Fibroblast of skin of right quadriceps (primary cell): ENCODE measurements at places on chromosomes 2 and 18.

DNA sequence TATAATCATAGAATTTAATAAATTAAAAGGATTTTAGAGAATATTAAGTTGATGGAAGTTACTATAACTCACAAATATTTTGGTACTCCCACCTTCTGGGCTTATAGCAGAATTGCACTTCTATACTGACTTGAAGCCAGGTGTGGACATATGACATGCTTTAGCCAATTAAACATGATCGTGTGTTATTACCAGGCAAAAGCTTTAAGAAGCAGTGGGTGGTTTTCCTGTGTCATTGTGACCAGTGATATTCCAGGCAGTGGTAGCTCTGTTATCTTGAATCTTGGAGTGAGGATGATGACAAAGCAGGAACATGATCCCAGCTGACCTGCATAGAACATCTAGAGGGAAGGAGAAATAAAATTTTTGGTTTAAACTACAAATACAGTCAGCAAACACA is 370.9 kb upstream of the ZEB2 start:
- peak; percentile 33 for DNase-seq

DNA sequence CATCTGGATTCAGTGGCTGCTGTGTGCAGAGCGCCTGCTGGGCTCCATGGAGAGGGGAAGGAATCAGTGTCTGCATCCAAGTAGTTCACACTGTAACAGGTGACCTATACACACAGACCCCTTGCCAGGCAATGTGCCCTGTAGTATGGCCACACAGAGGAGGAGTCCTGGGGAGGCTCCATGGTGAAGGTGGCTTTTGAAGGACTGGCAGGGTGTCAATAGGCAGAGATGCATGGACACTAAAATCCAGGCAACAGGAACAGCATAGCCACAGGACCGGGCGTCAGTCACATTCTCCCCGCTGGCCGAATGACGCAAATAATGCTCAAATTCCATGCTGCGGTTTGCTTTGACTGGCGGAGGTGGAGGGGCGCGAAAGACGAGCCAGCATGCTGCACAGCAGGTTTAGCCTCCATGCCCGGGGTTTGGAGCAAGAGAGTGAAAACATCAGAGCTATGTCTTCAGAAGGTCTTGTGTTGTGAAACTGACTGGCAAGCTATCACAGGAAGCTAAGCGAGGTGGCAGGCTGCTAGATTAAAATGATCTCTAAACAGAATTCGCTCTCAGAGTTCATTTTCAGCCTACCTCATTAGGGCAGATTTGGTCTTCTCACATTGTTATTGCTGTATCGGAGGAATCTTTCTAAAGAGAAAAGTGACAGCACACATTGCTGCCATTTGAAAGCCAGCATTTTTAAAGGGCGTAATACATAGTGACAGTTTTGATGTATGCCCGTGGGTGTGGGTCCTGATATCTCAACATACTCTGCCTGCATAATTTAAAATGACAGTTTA is 1.2 kb upstream of the CHMP1B start:
- peak; percentile 94 for DNase-seq

- no peak for DNase-seq
Observed at GRCh38 chr2:237922641-237923361, 44.0 kb upstream of the UBE2F start.

GRCh38 chr2:145806546-145806945 is 1286.6 kb upstream of the ZEB2 start:
- no peak for DNase-seq

DNA sequence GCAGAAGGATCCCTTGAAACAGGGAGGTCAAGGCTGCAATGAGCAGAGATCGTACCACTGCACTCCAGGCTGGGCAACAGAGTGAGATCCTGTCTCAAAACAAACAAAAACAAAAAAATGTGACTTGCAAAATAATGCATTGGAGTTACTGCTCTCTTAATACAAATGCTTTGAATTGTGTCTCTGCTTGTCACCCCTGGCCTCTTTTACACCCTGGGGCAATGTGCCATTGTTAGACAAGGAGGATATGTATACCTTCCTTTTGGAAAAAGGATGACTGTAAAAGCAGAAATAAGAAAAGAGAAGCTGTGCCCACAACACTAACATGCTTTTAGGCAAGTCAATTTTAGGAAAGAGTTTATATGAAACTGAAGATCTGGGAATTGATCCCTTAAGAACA is 20.8 kb upstream of the C2orf74 start:
- DNase-seq, result no peak

DNA sequence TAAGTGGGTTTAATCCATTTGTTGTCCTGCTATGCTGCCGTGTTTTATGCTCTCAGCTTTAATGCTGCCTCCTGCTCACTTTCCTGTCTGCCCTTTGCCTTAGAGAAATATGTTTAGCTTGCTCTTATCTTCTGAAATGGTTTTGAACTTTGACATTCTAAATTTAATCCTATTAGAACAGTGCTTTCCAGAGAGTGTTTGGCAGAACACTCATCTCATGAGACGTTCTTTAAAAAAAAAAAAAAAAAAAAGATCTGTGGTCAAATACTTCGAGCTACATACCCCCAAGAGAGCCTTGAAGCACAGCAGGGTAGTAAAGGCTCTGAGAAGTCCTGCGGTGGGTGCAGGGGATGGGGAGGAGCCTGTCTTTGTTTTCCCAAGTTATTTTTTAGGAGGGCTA is 161.3 kb downstream of the SPP2 start:
- DNase-seq, result no peak

- DNase-seq, result no peak
Observed at GRCh38 chr18:61687317-61687716, 205.5 kb downstream of the RNF152 start.

DNA sequence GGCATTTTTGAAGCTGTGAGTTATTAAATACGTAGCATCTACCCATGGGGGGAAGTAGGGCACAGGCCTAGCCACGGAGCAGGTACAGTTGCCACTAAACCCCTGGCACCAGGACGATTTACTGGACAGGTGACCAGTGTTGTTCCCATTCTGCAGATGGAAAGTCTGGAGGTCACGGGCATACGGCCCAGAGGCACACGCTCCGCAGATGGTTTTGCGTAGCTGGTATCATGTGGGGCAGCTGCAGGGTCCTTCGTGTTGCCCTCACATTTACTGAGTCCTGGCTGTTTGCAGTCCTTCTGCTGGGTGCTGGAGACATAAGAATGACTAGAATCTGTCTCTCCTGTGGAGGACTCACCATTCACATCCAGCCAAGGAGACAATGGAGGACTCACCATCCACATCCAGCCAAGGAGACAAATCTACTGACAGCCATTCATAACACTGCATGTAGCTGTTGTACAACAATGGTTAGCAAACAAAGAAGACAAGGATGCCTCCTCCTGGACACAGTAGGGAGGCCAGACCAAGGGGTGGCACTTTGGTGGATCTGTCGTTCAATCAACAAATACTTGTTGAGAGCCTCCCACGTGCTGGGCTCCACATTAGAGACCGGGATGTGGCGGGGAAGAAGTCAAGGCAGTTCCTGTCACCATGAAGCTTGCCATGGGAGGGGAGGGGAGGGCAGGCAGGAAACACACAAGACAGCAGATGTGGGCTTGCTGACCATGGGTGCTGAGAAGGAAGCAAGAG is 24.9 kb downstream of the TWIST2 start:
- no peak for DNase-seq

GRCh38 chr18:65409261-65409660 is 341.6 kb upstream of the CDH7 start:
- no peak for DNase-seq

- peak; percentile 42 for DNase-seq
Observed at GRCh38 chr2:44324971-44325426, 36.3 kb downstream of the PREPL start.

DNA sequence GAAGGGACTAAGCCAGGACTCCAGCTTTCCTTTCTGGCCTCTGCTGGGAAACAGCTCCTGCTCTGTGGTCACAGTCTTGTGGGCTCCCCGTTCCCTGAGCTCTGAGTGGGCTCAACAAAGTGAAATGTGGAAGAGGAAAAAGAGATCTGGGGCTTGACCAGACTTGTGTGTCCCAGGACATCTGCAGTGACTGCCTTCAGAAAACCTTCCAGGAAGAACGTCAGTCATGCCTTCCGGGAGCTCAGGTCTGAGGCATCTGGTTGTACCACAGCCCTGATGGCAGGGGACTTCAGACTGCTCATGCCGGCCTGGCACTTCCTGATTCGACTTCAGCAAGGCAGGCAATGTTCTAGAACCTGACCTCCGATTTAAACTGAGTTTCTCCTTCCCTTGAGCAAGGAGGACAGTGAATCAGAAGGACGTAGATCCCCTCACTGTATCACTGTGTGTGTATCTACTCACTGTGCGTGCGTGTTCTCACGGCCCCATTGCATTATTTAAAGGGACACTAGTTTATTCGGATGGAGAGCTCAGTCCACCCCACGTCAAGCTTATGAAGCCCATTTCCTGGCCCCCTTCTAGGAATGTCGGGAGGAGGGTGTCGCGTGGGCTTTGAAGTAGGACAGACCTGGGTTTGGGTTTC is 548 bp upstream of the FBLN7 start:
- no peak for DNase-seq

DNA sequence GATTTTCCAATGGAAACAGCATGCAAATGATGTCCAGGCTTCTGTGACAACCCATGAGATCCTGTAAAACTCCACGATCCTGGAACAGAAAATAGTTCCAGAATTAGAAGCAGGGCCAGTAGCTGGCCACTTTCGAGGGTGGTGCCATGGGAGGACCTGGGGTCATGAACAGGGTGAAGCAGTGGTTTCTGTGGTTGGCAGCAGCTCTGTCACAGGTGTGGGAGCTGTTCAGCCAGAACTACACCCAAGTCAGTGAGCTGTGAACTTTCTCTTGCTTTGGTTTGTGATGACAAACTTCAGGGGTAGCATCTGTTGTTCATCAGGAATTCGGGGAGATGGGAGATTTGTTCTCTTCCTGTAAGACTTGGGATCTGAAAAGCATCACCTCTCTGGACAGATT is 314.4 kb upstream of the NT5C1B start:
- no peak for DNase-seq

GRCh38 chr2:187011206-187011832 is 162.3 kb upstream of the ZSWIM2 start:
- no peak for DNase-seq

DNA sequence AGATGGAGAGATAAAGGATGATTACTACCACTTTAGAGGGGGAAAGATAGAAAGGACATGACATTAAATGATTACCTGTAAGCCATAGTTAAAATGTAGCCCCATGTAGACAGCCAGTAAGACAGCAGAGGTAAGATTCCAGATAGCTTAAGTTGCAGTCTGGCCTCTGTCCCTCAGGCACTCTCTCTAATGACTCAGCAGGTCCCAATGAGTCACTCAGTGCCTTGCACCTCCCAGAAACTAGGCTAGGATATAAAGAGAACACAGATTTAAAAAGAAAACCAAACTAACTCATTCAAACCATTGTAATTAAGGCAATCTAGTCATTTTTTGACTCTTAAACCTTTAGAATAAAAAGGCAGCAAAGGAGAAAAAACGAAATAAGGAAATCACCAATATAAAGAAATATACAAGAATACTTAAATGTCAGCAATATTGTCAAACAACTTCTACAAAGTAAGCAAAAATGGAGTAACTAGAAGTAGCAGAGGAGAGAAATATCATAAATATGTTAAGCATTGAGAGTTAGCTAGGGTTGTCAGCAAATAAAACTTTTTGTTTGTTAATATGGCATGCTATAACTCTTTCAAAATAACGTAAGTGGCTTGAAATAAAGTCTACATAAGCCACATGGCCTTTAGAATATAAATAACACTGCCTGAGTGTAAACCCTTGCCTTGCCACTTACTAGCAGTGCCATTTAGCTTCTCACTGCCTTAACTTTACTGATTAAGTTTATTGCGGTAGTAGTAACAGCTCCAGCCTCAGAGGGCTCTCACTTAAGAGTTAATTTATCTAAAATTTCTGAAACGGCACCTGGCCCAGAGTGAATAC is 48.5 kb downstream of the SOCS6 start:
- peak; percentile 85 for DNase-seq

GRCh38 chr2:182066400-182067087 is 80.9 kb downstream of the PPP1R1C start:
- DNase-seq, result peak; percentile 96

DNA sequence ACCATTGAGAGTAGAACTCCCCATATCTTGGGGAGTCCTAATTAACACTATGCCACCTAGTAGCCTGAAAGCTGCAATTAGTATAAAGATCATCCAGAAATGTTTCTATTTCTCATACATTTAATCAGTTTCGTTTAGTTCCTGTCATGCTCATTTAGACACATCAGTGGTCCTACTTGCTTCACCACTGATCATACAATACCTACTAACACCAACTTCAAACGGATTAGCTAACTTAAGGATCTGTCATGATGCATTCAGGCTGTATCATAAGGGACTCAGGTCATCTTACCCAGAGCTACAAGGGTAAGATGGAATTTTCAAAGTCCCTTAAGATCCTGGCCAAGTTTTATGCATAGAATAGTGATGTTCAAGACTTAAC is 6.8 kb downstream of the SRSF7 start:
- DNase-seq, result no peak

GRCh38 chr2:177616066-177616465 is 223.5 kb downstream of the AGPS start:
- no peak for DNase-seq

GRCh38 chr2:55038428-55038827 is 11.8 kb downstream of the RTN4 start:
- DNase-seq, result peak; percentile 26

DNA sequence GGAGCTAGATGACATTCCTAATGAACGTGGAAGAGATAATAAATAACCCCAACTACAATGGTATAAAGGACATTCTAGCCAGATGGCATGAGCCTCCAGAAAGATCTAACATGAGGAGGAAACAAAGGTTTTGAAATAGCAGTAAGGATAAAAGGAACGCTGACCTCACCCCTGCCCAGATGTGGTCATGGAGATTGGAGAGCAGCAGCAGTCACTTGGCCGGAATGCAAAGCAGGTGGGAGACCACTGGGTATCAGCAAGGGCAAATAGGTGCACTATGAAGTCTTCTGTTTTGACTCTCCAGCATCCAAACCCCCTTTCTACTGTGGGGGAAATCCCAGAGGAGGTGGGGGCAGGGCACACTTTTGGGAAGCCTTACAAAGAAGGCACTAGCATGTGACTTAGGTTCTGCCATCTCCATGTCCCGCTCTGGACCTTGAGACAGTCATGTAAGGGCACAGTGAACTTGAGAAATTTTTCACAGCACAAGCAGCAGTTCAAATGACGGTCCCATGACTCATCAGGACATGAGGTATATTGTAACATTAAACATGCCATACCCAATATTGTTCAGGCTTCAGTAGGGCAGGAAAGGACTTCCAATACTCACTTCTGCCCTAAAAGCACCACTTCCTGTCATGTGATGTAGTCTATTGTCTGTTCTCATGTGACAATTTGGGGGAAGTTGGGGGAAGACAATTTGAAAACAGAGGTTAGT is 55.2 kb downstream of the METTL4 start:
- DNase-seq, result peak; percentile 94

- no peak for DNase-seq
Observed at GRCh38 chr2:225458431-225459117, 59.1 kb downstream of the NYAP2 start.

- no peak for DNase-seq
Observed at GRCh38 chr2:15649561-15650255, 58.0 kb downstream of the DDX1 start.

DNA sequence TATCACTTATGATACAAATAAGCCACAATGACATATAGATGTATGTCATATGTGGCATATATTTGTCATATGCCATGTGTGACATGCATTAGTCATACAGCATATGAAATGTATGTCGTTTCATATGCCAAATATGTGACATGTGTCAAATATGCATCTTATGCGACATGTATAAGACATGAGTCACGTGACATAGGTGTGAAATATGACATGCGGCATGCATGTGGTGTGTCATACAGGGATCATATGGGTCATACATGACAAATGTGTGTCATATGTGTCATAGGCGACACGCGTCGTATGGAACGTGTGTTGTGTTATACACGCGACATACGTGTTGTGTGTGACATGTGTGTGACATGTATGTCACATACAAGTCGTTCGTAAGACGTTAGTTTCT is 2154.0 kb upstream of the PIK3C3 start:
- DNase-seq, result no peak
